Neural progenitor cell (in vitro differentiated cells): ENCODE measurements at places on chromosomes 1 and 21. TPM values are rescaled to one million over a fixed set of nuclear protein-coding genes. Genes with fewer than 3 reads are reported as not detected.
A peak's percentile ranks its signal among the peaks of the same experiment; 100 is the strongest.

DNA sequence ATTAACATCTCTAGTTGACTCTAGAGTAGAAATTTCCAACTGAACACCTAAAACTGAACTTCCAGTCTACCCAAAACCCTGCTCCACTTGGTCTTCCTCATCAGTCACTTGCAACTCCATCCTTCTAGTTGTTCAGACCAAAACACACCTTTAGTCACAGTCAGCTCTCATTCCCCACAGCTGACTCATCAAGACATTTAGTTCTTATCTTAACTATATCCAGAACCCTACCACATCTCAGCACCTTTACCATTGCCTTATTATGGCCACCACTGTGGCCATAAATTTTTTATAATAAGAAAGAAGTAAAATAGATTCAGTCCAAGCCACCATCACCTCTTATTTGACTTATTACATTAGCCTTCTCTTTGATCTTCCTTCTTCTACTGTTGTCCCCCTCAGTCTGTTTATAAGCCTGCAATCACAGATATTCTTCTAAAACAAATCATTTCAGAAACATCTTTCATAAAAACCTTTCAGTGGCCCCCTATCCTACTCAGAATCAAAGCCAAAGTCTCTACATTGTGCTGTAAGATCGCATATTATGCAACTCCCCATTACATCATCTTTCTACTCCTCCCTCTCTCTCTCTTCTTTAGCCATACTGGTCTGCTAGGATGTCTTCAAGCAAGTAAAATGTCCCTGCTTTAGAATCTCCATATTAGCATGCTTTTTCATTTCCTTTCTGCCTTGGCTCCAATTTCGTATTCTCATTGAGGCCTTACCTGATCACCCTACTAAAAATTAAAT lies 275.9 kb downstream of the LRRC40 start:
- H3K36me3 ChIP-seq: no peaks in the 10 kb centered on the region
- H3K27ac ChIP-seq: no peak overlapping the region
- DNase-seq: no peak
- H3K4me1 ChIP-seq: no peaks in the 10 kb centered on the region
- no peak overlapping the region for H3K4me3 ChIP-seq

GRCh38 chr1:101238031-101238628 lies 1.3 kb downstream of the S1PR1 start:
- H3K36me3 ChIP-seq: no peaks in the 10 kb centered on the region
- peak; percentile 62 for DNase-seq
- no peak overlapping the region for H3K27ac ChIP-seq
- H3K27me3 ChIP-seq: peaks cover 27% of the 10 kb centered on the region

DNA sequence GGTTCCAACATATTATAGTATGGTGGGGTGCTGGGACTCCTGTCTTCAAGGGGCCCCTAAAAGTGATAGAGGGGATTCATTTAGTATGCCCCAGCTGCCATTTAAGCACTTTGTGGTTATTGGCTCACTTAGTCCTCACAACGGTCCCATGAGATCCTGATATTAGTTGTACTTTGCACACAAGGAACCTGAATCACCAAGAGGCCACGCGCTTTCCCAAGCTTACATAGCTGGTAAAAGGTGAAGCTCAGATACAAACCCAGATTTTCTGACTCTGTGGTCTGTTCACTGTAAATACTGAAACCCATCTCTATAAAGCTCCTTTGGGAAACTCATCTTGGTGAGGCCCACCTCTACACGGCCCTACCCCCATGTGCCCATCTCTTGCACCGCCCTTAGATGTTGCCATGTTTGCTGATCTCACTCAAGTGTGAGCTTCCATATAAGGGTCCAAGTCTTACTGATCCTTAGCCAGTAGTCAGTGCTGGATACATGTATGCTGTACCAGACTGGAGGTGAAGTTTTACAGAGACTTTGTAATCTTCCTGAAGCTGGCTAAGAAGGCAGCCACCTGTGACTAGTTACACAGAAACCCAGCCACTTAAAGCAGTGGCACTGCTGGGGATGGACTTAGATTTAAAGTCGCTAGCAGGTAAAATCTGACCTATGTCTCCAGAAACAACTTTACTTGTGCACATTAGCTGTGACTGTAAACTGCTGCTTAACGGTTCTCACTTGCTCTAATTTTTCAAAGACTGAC lies 124.4 kb upstream of the HOOK1 start:
- peaks cover 18% of the 10 kb centered on the region for H3K4me1 ChIP-seq
- H3K4me3 ChIP-seq: no peak overlapping the region
- DNase-seq: no peak
- H3K27me3 ChIP-seq: no peaks in the 10 kb centered on the region

DNA sequence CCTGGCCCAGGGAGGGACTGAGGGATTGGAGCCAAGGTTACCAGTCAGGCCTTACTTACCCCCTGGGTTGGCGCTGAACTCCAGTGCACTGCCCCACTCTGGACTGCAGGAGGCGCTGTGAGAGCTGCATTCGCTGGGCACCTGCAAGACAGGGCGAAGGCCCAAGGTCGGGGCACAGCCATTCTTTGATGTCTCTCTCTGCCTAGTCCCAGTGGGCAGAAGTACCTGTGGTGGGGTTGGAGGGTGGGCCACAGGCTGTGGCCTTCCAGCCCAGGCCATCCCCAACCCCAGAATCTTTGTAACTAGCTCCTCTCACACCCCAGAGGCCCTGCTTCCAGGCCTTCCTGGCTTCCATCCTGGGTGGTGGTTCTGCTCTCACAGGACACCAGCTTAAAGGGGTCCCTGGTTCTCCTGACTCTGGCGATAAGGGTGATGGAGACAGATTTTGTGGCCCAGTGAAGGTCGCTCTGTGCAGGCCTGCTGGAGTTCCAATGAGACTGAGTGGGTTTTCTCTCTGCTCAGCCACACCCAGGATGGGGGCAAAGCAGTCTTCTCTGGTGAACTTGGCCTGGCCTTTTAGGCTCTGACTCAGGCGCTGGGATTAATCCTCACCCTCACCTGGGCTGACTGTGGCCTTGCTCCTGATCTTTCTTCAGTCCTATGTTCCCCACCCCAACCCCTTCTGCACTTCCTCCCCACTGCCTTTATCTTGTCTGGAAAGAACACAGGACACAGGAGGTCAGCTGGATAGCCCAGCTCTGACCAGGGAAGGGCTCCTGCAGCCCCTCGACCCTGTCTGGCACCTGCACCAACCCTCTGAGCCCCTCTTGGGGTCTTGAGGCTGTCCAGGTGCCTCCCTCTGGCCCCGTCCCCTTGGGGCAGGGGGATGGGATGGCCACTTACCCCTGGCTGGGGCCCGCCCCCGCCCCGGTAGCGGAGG lies 954 bp downstream of the MYOG start:
- no peak overlapping the region for H3K27ac ChIP-seq
- H3K4me1 ChIP-seq: peaks cover 22% of the 10 kb centered on the region
- no peaks in the 10 kb centered on the region for H3K36me3 ChIP-seq
- no peaks in the 10 kb centered on the region for H3K27me3 ChIP-seq
- DNase-seq: peak; percentile 50

DNA sequence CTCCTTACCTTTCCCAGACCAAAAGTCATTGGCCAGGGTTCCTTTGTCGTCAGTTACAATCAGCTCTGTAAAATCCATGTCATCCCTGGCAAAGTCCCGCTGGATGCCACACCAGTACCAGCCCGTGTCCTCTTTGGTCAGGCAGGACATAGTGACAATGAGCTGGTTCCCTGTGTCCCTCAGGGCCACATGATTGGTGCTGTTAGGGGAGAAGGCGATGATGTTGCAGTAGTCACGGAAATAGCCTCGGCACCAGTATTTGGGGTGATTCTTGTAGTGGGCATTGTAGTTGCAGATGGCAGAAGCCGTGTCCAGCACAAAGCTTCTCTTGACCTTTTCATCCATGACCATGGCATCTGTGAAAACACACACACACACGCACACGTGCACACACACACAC lies 14.8 kb downstream of the ADORA3 start:
- H3K4me1 ChIP-seq: no peaks in the 10 kb centered on the region
- no peak for DNase-seq
- H3K27me3 ChIP-seq: no peaks in the 10 kb centered on the region
- H3K4me3 ChIP-seq: no peak overlapping the region

- no peaks in the 10 kb centered on the region for H3K4me1 ChIP-seq
- H3K36me3 ChIP-seq: no peaks in the 10 kb centered on the region
- no peak within 1 kb of the TSS for H3K27ac ChIP-seq
- peak; percentile 78 for DNase-seq
- peak within 1 kb of the TSS; percentile 30 for H3K4me3 ChIP-seq
Measured at GRCh38 chr1:109687641-109688499, at the start of gene GSTM1. Gene GSTM1, plus strand, starts transcription at chr1:109687817. Its CDS starts 57 bp downstream, at chr1:109687874.

DNA sequence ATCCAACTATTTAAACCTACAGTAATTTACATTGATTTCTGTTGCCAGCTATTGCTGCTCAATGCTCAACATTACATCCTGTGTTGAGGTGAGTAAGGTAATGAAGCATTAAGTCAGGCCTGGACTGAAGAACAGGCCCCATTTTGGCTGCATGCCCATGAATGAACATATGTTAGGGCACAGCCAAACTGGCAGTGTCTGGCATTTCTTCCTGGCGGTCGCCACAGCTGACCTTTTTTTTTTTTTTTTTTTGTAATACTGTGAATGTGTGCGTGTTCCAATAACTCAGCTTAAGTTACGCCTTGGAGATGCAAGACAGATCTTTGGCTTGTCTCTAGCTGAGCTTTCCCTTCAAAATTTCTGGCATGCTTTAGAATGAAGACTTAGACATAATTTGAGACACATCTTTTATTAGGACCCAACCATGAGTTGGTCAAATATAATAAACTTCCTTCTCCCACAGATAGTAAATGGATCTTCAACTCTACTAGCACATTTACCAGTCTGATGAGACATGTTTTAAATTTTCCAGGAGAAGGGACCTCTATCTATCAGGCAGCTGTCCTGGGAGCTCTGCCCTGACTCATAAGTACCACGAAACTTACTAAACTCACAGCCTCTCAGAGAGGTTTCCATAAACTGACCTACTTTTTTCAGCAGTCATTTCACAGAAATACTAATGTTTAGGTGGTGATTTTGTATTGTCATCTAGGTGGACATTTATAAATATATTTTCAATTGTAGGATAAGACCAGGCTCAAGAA lies 341.1 kb upstream of the RUNX1 start:
- H3K27ac ChIP-seq: no peak overlapping the region
- H3K36me3 ChIP-seq: no peaks in the 10 kb centered on the region
- H3K27me3 ChIP-seq: no peaks in the 10 kb centered on the region
- no peak for DNase-seq
- no peak overlapping the region for H3K4me3 ChIP-seq

- H3K4me3 ChIP-seq: no peak overlapping the region
- H3K4me1 ChIP-seq: peaks cover 20% of the 10 kb centered on the region
- no peak for DNase-seq
- no peaks in the 10 kb centered on the region for H3K36me3 ChIP-seq
- H3K27ac ChIP-seq: no peak overlapping the region
- no peaks in the 10 kb centered on the region for H3K27me3 ChIP-seq
Measured at GRCh38 chr21:35677298-35677841, 383.0 kb downstream of the SETD4 start.

GRCh38 chr1:119005724-119006405 lies 17.7 kb upstream of the TBX15 start:
- no peak overlapping the region for H3K27ac ChIP-seq
- no peak overlapping the region for H3K4me3 ChIP-seq
- peaks cover 99% of the 10 kb centered on the region for H3K27me3 ChIP-seq

DNA sequence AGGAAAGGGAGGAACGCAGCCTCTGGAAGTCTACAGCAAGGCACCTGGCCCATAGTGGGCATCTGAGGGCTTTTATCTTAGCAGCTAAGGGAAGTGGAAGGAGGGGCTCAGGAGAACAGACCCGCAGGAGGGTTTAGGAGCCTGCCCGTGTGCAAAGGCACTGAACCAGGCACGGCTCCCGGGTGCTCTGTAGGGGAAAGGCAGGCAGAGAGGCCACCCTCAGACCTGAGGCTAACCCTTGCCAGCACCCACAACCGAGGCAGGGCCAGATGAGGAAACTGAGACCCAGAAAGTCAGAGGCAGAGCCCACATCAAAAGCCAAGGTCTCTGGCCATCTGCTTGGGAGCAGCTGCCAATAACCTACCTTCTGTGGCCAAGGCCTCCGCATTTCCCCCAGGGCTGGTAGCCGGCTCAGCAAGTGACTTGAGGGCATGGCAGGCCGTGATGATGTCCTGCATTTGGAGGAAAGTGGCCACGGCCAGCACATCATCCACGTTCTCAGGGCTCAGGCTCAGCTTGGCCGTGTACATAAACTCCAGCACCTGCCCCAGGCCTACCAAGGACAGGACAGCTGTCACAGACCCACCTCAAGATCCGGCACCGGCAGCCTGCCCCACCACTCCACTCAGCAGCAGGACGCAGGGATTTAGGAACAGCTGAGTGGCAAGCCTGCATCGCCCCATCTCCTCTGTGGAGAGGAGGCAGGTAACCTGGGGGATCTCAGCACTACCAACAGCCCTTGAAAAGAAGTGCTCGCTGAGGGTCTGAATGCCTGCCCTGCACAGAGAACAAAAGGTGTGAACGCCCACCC lies 29.1 kb downstream of the ZBTB17 start:
- H3K27me3 ChIP-seq: no peaks in the 10 kb centered on the region
- peaks cover 7% of the 10 kb centered on the region for H3K4me1 ChIP-seq
- H3K4me3 ChIP-seq: no peak overlapping the region
- DNase-seq: no peak

DNA sequence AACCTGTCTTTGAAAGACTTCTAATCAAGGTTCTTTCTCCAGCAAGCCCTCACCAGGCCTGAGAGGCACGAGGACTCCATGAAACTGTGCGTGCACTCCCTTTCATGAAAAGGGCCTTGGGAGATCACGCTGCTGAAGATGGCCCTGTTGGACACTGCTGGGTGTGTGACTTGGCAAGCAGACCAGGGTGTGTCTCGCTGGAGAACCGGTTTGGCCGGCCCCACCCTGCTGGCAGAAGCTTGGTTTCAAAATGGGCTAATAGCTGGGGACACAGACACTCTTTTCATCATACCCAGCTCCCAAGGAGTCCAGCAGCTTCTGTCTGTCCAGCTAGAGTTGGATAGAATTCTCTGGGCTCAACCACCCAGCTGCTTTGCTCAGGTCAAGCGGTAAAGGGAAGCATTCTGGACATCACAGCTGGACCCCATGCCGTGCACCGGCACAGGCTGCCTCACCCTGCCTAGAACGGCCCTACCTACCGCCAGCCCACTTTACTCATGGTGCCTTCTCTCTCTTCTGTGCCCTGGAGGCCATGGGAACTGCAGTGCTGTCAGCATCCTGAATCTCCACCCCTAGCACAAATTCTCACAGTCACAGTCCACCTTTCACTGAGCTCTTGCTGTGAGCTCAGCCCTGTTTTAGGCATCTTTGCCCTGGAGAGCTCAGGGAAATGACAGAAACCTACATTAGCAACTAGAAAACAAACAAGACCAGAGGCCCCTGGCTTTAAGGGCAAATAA lies 24.6 kb downstream of the PKP1 start:
- peaks cover 12% of the 10 kb centered on the region for H3K27me3 ChIP-seq
- H3K4me3 ChIP-seq: no peak overlapping the region
- H3K27ac ChIP-seq: no peak overlapping the region
- H3K4me1 ChIP-seq: peaks cover 9% of the 10 kb centered on the region
- DNase-seq: no peak

Gene REG4
- not detected in 2 replicates for total RNA-seq

Gene S100A1
- total RNA-seq: 0.74 TPM in 1 of 2 replicates, not detected in the other

Gene ANGEL2
- 70.6 and 101 TPM in 2 replicates for total RNA-seq

Gene ANKRD35
- 1.1 and 1.9 TPM in 2 replicates for total RNA-seq

Gene RGS18
- not detected in 2 replicates for total RNA-seq

Gene STK40
- total RNA-seq: 5.3 and 14.7 TPM in 2 replicates

Gene RER1
- 39.1 and 42.5 TPM in 2 replicates for total RNA-seq
